ENCODE measurements at places on chromosomes 4 and X.

DNA sequence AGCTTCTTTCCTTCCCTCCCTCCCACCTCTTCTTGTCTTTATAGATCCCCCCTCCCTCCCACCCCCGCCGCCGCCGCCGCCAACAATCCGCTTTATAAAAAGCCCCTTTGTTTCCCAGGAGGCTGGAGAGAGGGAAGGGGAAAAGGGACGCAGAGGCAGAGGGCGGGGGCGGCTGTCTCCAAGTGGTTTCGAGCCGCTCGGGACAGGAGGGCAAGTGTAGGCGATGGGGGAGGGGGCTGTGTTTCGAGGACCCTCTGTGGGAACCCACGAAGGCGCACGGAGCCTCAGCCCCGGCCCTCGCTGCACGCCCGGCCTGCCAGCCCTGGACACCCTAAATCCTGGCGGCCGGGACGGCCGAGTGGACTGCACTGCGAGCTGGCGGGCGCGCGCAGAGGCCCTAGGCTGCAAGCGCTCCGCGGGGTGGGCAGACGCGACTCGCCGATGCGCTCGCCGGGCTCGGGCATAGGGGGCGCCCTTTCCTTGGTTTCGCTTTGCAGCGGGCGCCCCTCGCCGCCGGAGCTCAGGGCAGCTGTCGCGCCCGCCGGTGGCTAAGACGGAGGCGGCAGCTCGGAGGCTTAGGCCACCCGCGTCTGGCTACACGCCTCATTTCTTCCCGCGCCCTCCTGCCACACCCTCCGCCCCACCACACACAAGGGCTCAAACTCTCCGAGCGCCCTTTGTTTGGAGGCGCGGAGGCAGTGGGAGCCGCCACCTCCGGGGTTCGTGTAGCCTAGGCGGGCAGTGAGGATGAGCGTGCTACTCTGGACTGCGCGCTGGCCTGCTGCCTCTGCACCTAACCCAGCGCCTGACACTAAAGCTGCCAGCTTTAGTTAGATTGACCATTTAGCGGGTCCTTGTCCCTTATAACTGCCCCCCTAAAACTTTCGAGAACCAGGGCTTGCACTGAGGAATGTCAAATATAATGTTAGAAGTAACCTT, 2.2 kb downstream of the MAMLD1 start:
- no peak for DNase-seq

DNA sequence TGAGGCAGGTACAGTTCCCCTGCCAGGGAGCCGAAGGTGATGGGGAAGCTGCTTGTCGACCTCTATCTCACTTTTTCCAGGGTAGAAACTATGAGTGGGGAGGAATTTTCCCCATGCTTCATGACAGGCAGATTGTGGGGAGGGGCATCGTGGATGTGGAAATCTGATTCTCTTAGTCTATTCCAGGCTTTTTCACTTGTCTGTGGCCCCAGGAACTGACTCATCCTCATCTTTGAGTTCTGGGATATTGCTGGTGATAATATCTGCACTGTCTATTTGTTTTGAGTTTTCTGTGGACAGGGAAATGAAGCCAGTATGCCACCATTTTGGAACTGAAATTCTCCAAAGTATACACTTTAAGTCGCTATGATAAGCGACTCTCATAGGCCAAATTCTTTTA, 7.6 kb upstream of the TLR2 start:
- DNase-seq = no peak

DNA sequence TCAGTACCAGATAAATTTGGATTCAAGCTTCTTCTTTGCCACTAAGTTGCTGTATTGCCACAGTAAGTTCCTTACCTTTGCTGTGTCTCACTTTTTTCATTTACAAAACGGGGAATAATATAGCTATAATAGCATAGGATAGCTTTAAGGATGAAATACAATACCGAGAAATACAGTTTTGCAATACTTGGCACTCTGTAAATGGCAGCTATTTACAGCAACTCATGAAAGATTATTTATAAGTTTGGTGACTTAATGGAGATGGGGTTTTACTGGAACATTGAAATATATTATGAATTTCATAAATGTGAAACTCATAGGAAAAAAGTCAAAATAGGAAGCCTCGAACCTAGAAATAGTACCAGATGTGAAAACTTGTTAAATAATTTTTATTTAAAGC, 27.6 kb downstream of the ANXA10 start:
- no peak for DNase-seq

DNA sequence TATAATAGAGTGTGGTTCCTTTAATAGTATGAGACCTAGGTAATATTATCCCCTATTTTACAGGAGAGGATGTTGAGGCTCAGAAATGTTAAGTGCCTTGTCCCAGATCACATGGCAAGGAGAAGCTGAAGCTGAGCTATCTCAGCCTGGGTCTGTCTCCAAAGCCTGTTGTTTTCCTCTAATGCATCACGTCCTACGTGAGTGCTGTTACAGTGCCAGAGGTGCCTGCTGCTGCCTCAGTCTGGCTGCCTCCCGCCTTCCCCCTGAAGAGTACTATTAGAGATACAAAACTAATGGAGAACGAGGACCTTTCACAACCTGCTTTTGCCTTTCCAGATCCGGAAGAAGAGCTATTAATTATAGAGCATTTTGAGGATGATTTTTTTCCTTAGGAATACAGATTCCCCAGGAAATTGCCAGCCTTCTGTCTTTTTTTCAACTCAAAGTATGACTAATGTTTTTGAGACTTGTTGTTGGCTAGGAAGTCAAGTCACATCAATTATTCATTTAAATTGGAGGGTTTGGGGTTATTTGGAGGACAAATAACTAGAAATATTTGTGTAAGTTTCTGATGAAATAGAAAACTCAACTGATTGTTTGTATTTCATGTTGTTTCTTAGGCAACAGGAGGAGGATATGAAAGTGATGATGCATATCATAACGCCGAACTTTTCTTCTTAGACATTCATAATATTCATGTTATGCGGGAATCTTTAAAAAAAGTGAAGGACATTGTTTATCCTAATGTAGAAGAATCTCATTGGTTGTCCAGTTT, 43.9 kb upstream of the MTMR1 start:
- DNase-seq = no peak

- DNase-seq = peak; percentile 4
Observed at GRCh38 chrX:56726605-56727004, 2.4 kb upstream of the NBDY start.

- no peak for DNase-seq
Observed at GRCh38 chr4:5887361-5888221, 5.3 kb downstream of the CRMP1 start.

- DNase-seq = no peak
Observed at GRCh38 chr4:7526929-7527535, 92.3 kb upstream of the PSAPL1 start.

DNA sequence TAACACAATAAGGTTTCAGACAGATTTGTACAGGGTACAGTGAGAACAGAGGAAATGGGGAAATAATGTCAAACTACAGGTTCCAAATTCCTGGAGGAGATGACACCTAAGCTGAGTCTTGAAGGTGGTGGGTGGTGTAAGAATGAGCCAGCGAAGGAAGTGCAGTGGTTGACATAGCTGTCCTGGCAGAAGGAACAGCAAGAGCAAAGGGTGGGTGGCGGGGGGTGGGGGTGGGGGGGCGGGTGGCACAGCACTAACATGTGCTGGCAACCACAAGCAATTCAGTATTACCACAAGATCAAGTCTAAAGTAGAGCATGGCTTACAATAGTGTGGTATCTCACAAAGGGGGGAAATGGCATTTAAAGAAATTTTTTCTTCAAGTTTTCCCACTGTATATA, 13.1 kb upstream of the G3BP2 start:
- DNase-seq = no peak

All from HuH-7.5 (cell line).